Amygdala (tissue), 56 donors: ENCODE measurements at places on chromosomes 2 and 18.

- DNase-seq: no peak
Measured at GRCh38 chr2:231710799-231711676, 2.7 kb downstream of the PTMA start.

- DNase-seq: no peak
Measured at GRCh38 chr2:239389414-239390329, 11.1 kb downstream of the HDAC4 start.

GRCh38 chr18:48915626-48916425 is 34.9 kb downstream of the SMAD7 start:
- DNase-seq: no peak

DNA sequence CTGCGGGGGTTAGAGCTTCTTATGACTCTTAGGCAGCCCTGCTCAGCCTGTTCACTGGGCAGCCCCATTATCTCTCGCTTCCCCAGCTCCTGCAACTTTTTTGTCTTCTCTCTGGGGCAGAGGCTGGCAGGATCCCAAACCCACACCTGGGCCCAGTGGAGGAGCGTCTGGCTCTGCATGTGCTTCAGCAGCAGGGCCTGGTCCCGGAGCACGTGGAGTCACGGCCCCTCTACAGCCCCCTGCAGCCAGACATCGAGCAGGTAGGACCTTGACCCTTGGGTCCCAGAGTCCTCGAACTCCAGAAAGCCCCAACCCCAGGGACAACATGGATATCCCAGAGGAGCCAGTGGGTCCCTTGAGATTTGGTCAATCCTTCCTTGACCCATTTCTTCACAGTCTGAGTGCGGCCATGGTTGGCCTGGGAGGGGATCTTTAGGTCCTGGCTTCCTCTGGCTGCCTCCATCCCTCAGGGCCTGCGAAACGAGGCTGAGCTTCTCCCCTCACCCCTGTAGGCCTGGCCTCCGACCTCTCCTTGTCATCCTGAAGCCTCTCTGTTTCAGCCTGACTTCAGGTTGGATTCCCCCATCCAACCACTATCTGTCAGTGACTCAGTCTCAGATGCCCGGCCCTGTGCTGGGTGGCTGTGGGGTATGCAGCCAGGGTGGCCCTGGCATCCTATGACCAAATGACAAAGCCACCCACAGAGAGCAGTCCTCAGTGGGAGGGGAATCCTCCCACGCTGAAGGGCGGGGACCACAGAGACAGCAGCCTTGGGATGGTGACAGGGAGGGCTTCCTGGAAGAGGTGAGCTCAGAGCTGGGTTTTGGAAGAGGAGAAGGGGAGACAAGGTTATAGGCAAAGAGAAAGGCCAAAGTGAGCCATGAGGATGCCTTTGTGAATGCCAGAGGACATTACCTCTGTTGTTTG is 214.2 kb downstream of the DYSF start:
- no peak for DNase-seq

GRCh38 chr2:105584435-105585010 is 160.2 kb upstream of the NCK2 start:
- DNase-seq: no peak

DNA sequence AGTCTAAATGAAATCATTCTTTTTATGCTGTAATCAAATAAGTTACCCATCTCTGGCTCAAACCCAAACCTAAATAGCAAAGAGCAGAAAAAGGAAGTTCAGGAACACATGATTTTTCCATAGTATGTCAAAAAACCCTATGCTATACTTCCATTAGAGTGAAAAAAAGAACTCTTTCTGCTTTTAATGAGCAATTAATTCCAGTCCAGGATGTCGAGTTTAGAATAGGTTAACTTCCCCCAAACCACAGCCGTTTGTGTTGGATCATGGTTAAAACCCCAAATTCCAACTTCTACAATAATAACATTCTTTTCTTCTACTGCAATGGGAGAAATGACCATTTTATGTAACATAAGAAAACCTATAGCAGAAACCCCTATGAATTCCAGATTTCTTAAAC is 171.1 kb upstream of the NRP2 start:
- DNase-seq: no peak

GRCh38 chr2:108589781-108590180 is 55.5 kb downstream of the LIMS1 start:
- no peak for DNase-seq

GRCh38 chr2:157326698-157327097 is 1.1 kb upstream of the ERMN start:
- no peak for DNase-seq

DNA sequence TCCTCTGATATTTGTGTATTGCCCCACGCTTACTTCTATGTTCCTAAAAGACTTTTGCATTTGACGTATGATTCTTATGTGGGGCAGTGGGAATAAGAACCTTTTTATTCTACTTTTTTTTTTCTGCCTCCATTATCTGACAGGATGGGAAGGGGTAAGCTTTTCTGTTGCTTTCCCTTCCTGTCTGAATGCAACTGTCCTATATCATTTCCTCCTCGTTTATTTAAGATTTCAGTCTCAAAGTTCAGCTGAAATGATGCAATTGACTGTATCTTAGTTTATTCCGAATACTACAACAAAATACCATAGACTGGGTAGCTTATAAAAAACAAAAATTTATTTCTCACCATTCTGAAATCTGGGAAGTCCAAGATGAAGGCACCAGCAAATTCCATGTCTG is 24.1 kb upstream of the HNMT start:
- no peak for DNase-seq

GRCh38 chr2:113060796-113061195 is 1.8 kb downstream of the IL36RN start:
- no peak for DNase-seq

GRCh38 chr2:220029013-220029412 is 401.6 kb downstream of the SLC4A3 start:
- DNase-seq: no peak

DNA sequence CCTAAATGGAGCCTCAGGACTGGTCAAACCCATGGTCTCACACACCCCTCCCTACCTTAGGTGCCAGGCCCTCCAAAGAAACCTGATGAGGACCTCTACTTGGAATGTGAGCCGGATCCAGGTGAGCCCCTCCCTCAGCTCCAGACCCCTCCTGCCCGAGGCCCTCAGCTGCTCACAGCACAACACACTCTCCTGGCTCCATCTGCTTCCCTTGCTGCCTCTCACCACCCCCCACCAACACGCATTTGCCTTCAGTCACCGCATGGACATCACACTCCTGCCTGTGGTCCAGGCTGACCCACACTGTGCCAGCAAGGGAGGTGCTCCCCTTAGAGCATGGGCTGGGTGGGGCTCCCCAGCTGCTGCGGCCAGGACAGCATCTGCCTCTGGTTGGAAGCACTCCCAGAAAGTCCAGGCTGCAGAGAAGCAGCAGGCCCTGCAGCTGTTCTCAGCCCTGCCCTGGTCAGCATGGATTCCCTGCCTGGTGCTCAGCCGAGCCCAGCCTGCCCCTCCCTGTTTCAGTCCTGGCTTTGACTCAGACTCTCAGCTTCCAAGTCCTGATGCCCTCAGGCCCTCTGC is 15.1 kb downstream of the SH2D6 start:
- peak; percentile 77 for DNase-seq

DNA sequence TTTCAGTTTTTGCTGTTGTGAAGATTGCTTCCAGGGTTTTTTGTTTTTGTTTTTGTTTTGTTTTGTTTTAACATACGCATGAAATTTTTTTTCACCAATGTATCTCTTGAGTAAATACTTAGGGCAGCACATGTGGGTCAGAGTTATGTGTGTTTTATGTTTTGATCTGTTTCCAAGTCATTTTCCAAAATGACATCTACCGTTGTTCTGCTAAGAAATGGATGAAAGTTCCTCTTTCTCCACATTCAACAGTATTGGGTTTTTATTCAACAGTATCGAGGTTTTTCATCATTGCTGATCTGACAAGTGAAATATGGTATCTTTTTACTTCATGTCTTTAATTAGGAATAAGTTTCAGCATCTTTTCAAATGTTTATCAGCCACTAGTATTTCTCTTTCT is 16.7 kb downstream of the RNF144A start:
- DNase-seq: no peak

GRCh38 chr2:153478289-153479261 is at the start of gene RPRM:
TSS of gene RPRM (minus strand) at chr2:153478762. CDS start at chr2:153478565, 197 bp downstream.
- DNase-seq: peak; percentile 53

DNA sequence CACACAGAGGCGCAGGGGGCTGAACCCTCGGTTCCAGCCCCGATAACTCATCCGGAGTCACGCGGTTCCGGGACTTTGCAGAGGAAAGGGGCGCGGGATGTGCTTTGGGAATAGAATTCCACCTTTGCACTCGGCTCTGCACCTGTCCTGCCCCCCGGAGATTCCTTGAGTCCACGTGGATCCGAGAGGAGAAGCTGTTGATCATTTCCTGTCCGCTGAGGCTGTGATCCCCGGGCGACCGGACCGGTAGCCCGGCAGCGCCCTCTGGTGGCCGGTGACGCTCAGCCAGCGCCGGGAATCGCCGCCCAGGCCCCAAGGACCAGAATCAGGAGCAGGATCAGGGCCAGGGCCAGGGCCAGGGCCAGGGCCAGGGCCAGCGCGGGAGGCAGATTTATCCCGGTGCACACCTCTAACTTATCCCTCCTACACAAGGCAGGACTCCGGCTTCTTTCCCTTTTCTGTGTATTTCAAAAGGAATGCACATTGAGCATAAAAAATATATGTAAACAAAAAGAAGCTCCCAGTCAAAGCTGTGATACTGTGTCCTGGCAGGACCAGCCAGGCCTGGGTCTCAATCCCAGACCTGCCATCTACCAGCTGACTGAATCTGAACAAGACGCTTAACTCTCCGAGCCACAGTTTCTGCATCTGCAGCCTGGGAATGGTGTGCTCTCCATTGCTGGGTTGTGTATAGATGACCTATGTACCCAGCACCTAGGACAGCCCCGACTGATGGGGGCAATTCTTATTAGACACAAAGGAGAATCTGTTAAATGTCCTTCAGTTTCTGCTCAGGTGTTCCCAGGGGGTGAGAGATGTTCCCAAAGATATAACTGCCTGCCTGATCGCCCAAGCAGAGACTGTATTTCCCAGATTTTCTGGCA is 8.5 kb upstream of the SPATA3 start:
- peak; percentile 47 for DNase-seq

DNA sequence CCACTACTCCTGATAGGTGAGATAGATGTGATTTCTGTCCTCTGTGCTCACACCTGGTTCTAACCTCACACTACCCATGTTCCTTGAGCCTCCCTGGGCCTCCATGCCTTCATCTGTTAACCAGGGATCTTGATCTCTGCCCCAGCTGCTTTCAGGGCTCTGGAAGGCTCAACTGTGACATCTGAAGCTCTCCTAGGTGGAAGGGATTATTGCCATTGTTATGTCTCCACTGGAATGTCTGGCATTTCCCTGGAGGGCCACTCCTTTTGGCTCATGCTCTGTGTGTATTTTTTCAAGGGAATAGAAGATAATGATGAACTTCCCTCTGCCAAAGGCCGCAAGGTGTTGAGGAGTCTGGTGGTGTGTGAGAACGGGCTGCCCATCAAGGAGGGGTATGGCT is 41.2 kb downstream of the PCARE start:
- DNase-seq: no peak

- no peak for DNase-seq
Measured at GRCh38 chr2:9228088-9228751, 21.6 kb downstream of the ASAP2 start.

DNA sequence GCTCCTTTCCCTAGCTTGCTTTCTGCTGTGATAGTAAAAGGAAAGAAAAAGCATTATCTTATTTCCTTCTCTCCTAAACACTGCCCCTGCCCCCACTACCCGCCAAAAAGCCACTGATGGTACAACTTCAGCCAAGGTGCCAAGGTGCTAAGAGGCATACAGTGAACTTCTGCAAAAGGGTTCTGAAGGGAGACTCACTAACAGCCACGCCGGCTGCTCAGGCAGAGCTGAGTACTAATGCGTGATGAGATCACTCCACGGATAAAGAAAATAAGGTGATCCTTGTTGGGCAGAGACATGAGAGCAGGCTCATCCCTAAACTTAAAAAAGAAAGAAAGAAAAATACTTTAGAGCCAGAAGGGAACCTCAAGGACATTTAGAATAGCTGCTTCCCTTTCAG is 60.5 kb upstream of the PXDN start:
- no peak for DNase-seq

DNA sequence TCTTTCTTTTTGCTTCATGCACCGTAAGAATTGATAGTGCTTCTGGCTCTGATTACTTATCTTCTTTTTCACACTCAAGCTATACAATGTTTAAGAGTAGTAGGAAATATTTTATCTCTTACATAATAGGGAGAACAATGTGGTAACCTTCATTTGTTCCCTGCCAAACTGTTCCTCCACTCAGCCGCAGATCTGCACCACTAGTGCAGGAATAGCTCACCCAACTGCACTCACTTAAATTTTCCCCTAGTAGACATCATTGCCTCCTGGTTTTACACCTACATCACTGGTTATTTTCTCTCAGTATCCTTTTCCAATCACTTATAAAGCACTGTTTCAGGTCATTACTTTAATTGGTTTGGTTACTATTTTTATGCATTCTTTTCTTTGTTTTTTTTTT is 283.5 kb upstream of the ZNF804A start:
- DNase-seq: no peak

DNA sequence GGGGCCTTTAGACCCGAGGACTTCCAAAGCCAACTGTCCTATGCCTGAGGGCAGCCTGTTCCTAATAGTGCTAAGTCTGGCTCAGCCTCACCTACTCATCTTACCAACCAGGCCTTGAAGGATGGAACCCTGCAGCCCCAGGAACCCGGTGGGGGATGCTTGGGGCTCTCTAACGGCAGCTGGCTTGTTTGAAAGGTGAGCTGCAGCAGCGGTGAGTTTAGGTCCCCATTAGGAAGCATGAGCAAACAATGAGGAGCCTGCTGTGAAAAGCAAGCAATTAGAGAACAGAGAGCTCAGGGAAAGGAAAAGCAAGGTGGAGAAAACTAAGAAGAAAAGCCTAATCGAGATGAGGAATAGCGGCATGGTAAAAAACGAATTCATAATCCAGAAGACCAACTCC is 39.9 kb downstream of the SP110 start:
- DNase-seq: no peak

- DNase-seq: no peak
Measured at GRCh38 chr2:196143730-196144131, 27.6 kb downstream of the STK17B start.

GRCh38 chr18:3916082-3916481 is 466.1 kb downstream of the TGIF1 start:
- no peak for DNase-seq

- DNase-seq: no peak
Measured at GRCh38 chr2:231531466-231531865, 1.2 kb upstream of the NMUR1 start.

DNA sequence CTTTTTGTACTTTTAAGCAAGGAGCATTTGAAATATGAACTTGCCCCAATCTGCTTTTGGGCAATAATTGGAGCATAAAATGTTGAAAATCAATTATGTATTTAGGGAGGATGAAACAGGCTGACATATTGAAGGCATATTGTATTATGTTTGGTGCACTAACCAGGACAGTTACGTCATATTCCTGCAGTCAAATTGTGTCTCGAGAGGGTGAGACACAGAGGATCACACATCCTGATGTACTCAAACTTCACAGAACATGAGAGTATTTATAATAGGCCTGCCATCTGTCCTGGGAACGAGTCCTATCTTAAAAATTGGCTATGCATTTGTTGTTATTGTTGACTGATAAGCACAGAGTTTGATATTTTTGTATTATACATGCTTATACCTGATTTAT is 44.7 kb downstream of the TANC1 start:
- no peak for DNase-seq

GRCh38 chr18:48477348-48477747 is 61.5 kb upstream of the CTIF start:
- no peak for DNase-seq
